ENCODE measurements at places on chromosomes 13 and 19.
A peak's percentile ranks its signal among the peaks of the same experiment; 100 is the strongest.

GRCh38 chr19:45141203-45141900, 19.4 kb downstream of the NKPD1 start:
- DNase-seq = no peak

- no peak for DNase-seq
Measured at GRCh38 chr19:48751845-48752495, 471 bp downstream of the FUT1 start.

- peak; percentile 6 for DNase-seq
Measured at GRCh38 chr13:27481766-27482165, 31.4 kb upstream of the MTIF3 start.

GRCh38 chr13:36431204-36432105, 840 bp upstream of the CCNA1 start:
- DNase-seq = no peak

GRCh38 chr19:55594996-55595545, 4.2 kb downstream of the FIZ1 start:
- DNase-seq = no peak

DNA sequence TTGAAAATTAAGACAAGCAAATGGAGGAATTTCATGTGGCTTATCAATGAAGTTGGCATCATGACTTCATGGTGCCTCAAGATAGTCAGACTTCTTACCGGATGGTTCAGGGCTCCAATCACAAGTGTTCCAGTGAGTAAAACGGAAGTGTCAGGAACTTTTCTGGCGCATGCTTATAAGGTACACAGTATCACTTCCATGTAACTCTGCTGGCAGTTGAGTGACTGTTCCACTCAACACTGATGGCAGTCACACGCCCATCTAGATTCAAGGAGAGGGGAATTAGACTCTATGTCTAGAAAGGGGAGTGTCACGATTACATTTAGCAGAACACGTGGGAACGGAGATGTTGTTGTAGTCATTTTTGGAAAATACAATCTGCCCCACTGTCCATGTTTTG, 114.3 kb downstream of the KCTD15 start:
- DNase-seq = no peak

- no peak for DNase-seq
Measured at GRCh38 chr13:70714993-70715392, 606.7 kb upstream of the KLHL1 start.

GRCh38 chr13:102293723-102294122, 108.1 kb downstream of the FGF14 start:
- no peak for DNase-seq

- no peak for DNase-seq
Measured at GRCh38 chr19:31074199-31075125, 274.8 kb downstream of the TSHZ3 start.

DNA sequence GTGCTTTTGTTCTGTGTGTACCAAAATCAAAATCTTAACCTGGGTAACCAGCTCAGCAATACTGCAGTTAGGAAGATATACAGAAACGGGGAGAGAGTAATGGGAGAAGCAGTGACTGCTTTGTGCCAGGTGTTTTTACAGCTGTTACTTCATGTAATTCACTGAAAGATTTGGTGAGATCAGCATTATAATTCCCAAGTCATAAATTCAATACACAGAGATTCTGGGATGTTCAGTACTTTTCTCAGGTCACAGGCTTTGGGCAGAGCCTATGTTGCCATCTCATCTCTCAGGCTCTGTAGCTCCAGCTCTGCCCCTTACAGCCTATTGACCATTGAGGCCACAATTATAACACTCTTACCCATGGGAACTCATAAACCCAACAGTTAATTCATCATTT, 138.5 kb downstream of the ZAR1L start:
- DNase-seq = no peak

- no peak for DNase-seq
Measured at GRCh38 chr13:109673477-109673876, 112.9 kb downstream of the IRS2 start.

DNA sequence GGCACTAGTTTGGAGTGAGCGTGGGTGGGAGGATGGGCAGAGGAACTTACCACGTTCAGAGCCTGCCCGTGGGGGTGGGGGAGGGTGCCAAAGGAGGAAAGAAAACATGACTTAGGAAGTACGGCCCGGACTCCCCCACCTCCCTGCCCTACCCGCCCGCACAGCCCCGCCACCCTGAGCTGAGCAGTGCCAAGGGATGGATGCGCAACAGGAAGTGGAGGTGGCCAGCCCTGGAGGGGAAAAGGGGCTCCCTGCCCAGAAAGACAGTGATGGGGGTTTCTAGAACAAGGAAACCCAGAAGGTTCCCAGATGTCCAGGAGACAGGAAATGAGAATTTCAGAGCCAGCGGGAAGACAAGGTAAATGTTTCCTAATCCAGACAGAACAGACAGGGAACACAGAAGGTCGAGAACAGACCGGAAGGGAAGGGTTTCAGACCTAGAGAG, 6.3 kb downstream of the TEAD2 start:
- DNase-seq = no peak

- DNase-seq = no peak
Measured at GRCh38 chr13:27621116-27621365, 651 bp upstream of the POLR1D start.

GRCh38 chr19:33132021-33132420, at the start of gene WDR88:
Gene WDR88 (plus strand): TSS chr19:33132114. CDS start chr19:33132170, 56 bp downstream.
- no peak for DNase-seq

- DNase-seq = no peak
Measured at GRCh38 chr13:35475212-35475959, 1.1 kb downstream of the MAB21L1 start.

DNA sequence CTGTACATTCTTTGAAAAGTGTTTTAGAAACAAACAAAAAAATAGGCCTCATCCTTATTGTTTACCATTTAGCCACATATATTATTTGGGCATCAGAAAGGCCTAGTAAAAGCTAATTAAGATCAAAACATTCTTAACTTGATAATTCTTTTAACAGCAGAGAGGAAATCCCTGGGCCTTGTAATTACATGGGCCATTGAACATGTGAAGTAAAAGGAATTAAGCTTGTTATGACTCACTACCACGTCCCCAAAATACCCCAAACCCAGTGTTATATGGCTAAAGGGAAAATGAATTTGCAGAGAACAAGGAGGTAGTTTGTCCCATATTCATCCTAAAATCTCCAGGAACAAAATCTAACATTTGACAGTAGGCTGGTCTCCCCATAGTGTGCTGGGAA, 439.8 kb downstream of the ITGBL1 start:
- DNase-seq = no peak

GRCh38 chr19:42532891-42533290, 4.6 kb upstream of the CEACAM1 start:
- DNase-seq = no peak

DNA sequence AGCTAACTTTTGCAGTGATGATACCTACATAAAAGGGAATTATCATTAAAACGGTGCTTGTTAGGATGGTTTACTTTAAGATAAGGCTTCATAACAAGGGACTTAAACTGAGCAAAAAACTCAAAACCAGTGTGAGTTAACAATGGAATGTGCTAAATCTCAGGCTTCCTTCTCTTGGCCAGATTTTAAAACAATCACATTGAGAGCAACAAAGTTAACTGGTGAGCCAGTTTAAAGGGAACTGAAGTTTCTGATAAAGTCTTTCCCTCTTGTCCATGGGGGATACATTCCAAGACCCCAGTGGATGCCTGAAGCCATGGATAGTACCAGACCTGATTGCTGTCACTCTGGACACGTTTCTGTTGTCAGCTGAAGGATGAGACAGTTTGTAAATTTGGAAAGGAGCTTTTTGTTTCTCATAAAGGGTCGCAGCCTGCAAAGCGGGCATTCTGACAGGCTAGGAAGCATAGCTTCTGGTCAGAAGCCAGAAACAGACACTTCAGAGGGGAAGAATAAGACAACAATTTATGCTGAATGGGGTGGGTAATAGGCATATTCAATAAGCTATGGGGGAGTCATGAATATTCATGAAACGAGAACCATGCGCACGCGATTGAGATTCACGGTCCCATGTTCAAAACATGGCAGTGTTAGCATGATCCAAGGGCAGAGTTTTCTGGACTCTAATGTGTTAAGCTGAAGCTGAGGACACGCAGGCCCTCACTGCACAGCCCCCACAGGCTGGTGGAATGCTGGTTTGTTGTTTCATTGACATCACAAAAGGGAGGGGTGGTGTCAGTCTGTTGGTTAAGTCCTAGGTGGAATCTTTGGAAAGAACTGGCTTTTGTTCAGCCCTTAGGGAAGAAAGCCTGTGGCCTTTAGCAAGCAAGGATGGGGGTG, 150.6 kb upstream of the RNF113B start:
- DNase-seq = no peak

DNA sequence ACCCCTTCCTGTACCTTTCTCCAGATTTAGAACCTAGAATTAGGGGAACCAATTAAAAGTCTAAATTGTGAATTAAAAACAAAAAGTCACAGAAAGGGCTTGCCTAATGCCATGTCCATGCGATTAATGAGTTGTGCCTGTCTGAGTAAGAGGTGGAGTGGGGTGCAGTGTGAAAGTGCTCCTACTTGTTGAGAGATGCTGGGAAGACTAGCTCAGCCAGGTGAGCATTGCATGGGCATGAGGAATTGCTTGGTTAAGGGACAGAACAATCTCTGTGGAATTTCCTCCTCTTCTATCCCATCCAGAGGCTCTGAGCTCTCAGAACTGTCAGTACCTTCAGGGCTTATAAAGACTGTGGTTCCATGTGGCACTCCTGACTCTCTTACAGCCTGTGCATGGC, 159.0 kb upstream of the UBL3 start:
- DNase-seq = no peak

- DNase-seq = no peak
Measured at GRCh38 chr13:72295153-72295552, 428.1 kb upstream of the DACH1 start.

DNA sequence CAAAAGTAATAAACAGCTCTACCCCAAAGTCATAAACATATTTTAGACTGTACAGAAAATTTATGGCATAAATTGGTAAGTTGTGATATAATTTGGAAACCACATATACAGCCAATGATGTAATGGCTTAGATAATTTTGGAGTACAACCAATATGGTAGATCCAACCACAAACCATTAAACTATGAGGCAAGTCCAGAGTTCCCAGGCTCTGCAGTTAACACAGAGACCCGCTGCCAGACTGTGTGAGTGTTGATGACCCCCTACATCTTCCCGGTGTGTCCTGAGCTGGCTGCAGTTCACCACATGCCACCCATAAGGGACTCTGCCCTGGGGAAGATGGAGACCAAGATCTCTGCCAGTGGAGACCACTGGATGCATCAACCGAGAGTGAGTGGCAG, 9.9 kb upstream of the SERPINE3 start:
- no peak for DNase-seq

DNA sequence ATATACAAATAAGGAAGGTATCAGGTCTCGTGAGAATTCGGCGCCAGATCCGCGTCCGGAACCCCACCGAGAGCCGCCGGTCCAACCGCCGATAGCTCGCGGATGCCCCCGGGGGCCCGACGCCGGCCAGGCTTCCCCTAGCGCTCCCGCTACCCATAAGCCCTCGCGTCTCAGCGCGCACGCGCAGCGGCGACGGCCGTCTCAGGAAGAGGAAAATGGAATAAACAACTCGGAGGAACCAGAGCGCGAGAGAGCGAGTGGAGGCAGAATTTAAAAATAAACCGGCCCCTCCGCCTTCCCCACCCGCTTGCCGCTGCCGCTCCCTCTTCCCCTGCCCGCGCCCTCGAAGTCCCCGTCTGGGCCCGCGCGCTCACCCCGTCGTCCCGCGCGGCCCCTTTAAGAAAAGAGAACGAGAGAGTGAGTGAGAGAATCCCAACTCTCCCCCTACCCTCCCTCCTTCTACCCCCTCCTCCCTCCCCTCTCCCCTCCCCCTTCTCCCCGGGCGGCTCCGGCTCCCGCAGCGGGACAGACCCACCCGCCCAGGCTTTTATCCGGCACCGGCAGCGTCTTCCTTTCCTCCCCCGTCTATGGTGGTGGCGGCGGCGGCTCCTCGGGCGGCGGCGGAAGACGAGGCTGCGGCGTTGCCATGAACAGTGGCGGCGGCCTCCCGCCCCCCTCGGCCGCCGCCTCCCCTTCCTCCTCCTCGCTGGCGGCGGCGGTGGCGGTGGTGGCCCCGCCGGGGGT, at the start of gene PAN3:
TSS of gene PAN3 (plus strand) at position 534 of the 744 bp plus-strand sequence. CDS start at position 647, 113 bp downstream.
- DNase-seq = peak; percentile 91

Measured in activated CD4-positive, alpha-beta T cell treated with anti-CD3 and anti-CD28 coated beads, Interleukin-2, amount 50 U/mL, for 1 hour (primary cell).